ENCODE measurements at places on chromosomes 5 and 9. TPM values are rescaled to one million over a fixed set of nuclear protein-coding genes. Genes with fewer than 3 reads are reported as not detected.

TLX3 gene
- not detected for total RNA-seq

PCDHAC2 gene
- not detected for total RNA-seq

SPOCK1 gene
- total RNA-seq, result 0.12 TPM

DNA sequence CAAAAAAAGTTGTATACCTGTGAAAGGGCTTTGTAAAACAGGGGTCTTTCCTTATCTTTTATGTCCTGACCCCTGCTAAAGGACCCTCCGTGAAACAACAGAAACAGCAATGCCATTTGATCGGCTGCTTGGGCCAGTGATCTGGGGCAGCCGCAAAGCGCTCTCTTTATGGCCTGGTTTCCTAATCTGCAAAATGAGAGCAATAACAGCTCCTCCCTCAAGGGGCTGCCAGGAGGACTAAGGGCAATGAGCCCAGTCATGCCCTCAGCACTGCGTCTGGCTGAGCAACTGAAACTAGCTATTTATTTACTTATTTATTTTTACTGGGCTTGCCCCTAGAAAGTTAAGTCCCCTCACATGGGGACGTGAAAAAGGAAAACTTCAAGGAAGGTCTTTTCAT is 18.3 kb downstream of the CMBL start:
- DNase-seq, result no peak

DNA sequence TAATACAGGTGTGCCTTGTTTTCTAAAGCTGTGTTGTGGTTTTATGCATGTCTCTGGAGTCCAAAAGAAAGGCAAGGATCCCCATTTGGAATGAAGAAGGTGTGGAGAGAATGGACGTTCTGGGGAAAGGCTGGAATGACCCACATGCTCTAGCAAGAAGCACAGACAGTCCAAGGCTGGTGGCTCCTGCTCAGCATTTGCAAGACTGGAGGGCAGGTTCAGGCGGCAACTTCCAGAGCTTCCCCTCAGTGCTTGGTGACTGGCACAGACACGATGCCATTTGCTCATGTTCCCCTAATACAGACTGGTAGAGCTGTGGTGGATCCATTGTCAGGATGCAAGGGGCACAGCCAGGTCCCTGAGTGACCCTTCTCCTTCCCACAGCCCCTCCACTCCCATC is 8.2 kb downstream of the SLC22A4 start:
- no peak for DNase-seq

GRCh38 chr9:10700915-10701314 is 88.1 kb upstream of the PTPRD start:
- no peak for DNase-seq

GRCh38 chr9:114718801-114719221 is 36.8 kb upstream of the TEX48 start:
- DNase-seq, result peak; percentile 92

- no peak for DNase-seq
These were observed 451.3 kb downstream of the LRRC70 start for GRCh38 chr5:63029891-63030290.
